H9 (cell line): ENCODE measurements at places on chromosomes 2 and 18. TPM values are rescaled to one million over a fixed set of nuclear protein-coding genes. Genes with fewer than 3 reads are reported as not detected.
A peak's percentile ranks its signal among the peaks of the same experiment; 100 is the strongest.

LOXHD1 gene
- total RNA-seq = 0.07 and 0.11 TPM in 2 replicates

CDCA7 gene
- 48.9 and 50.3 TPM in 2 replicates for total RNA-seq

CHPF gene
- 45.1 and 46.5 TPM in 2 replicates for total RNA-seq

FOSL2 gene
- 7.3 and 7.4 TPM in 2 replicates for total RNA-seq

- no peak for DNase-seq
Measured at GRCh38 chr18:69559604-69560003, 158.9 kb downstream of the DOK6 start.

DNA sequence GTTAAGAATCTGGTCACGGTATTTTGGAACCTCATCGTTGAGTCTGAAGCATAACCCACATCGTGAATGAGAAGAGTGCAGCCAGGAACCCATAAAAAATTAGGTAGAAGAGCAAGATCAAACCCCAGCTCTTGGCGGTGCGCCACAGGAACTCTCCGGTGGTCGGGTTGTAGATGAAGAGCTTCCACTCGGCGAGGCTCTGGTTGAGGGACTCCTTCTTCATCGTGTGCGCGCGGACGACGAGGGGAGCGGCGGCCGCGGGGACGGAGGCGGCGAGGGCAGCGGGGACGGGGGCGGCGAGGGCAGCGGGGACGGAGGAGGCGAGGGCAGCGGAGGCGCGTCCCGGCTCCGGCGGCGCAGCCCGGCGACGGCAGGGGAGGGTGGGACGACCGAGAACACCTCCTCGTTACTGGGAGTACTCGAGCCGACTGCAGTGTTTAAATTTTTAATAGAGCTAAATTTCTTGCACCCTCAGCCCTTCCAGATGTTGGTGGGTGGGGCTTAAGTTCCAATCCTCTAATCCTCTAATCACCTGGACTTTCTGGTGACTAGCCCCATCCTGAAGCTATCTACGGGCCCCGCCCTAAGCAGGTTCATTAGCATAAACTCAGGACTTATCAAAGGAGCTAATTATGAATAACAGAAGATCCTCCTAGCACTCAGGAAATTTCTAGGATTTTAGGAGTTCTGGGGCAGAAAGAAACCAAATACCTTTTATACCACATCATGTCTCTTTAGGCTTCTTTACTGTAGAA is 20.4 kb upstream of the PAPOLG start:
- DNase-seq = peak; percentile 69

GRCh38 chr2:217790681-217791392 is 212.0 kb downstream of the TNS1 start:
- no peak for DNase-seq

GRCh38 chr2:151040039-151040438 is 221.6 kb downstream of the RBM43 start:
- DNase-seq = no peak
